ENCODE measurements at places on chromosomes 7 and 10.

DNA sequence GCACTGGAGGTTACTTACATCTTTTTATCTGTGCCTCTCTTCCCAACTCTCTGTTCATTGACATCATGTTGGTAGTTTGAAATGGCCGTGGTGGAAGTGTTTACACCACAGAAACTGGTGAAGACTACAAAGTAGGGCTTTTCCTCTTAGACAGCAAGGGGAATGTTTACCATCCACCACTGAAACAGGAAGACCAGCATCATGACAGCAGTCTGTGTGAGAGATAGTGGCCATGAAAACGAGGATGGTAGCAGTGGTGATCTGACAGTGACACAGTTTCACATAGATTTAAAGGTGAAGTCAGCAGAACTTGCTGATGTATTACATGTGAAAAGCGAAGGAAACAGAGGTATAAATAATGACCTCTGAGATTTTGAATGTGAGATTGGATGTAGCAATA, 115.7 kb downstream of the CCDC71L start:
- DNase-seq: no peak

GRCh38 chr10:348456-348855, 213.2 kb downstream of the ZMYND11 start:
- DNase-seq: no peak

DNA sequence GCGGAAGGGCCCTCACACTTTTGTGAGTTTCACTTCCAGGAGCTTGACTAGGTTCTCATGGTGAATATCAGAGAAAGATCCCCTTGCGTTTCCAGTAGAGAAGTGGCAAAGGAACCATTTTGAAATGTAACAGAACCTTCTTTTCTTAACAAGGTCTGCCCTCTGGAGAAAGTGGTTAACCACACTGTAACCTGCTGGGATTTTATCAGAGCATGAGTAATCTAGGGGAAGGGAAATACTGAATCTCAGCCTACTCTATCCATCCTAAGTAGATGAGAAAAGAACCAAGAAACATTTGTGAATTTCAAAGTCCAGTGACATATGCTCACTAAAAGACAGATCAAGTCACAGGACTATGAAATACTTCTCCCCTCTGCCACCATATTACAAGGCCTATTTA, 235.5 kb downstream of the ZEB1 start:
- DNase-seq: no peak

GRCh38 chr10:35251373-35252100, 84.8 kb upstream of the CCNY start:
- DNase-seq: no peak

- no peak for DNase-seq
These were observed 744.7 kb downstream of the KCNMA1 start for GRCh38 chr10:76892766-76893479.

DNA sequence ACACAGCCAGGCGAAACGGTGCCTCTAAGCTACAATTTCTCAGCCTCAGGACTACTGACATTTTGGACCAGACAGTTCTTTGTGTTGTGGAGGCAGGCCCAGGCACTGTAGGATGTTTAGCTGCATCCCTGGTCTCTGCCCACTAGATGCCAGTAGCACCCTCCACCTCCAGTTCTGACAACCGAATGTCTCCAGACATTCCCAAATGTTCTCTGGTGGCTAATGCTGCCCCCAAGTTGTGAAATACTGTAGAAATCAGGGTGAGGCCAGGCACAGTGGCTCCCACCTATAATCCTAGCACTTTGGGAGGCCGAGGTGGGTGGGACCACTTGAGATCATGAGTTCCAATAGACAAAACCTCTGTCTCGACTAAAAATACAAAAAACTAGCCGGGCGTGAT, 18.2 kb downstream of the HNRNPF start:
- DNase-seq: no peak

DNA sequence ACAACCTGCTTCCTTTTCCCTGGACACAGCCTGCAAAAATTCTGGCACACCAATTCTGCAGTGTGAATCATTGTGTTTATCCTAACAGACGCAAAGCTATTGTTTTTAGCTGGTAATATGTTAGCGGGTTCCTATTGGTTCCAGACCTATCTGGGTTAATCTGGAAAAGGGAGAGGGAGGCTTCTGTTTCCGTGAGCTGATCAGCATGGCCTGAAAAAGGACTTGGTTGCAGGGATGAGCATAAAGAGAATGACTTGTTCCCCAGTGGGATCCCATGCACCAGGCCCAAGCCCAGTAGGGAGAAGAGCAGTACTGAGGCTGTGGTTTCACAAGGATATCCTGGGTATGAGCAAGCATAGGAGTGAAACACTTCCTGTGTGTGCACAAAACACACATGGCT, 78.4 kb downstream of the PDE1C start:
- DNase-seq: no peak

DNA sequence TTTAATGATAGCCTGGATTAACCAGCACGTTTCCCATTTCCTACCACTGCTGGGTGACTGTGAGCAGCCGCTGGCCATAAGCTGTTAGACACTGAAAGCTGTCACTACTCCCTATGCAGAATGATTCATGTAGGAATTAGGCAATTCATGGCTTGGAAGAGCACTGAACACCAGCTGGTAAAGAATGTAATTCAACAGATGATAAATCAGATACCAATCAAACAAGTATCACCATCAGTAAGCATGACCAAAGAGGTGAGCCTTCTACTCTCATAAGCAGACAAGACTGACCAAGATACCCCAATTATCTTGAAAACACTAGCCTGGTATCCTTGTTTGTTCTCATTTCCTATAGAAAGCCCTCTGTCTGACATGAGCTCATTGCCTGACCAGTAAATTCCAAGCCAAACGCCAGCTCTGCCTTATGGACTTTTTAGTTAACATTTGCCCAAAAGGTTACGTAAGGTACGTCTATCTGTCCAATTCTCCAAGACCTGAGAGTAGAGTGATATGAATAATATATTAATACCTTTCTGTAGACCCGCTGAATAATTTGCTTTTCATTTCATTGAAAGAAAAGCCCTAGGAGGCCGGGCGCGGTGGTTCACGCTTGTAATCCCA, 127.7 kb downstream of the ELMO1 start:
- no peak for DNase-seq

GRCh38 chr7:80677629-80678028, 39.2 kb downstream of the CD36 start:
- no peak for DNase-seq

DNA sequence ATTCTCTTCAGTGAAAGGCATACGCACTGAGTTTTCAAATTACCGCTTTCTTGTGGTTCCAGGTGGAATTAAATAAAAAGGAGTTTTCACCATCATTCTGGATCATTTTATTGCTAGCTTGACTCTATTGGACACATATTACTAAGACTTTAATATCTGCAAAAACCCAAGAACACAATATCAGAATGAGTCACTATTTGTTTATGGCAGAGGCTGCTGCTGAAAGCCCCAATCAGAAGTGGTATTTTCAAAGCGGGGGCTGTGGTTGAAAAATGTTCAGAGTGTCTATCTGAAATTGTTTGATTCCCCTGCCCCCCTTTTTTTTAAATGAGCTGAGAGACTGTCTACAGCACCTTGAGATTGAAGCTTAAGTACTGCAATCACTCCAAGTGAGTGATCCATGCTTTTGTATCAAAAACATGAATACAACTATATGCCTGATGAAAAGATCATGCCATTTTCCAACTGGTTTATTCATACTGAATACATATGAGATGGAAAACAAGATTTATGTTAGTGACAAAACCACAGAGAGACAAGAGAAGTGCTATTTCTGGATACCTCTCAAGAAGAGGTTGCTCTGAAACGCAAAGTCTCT, 376.4 kb downstream of the HTR7 start:
- DNase-seq: no peak

GRCh38 chr10:120946497-120946896, 95.3 kb downstream of the WDR11 start:
- no peak for DNase-seq

DNA sequence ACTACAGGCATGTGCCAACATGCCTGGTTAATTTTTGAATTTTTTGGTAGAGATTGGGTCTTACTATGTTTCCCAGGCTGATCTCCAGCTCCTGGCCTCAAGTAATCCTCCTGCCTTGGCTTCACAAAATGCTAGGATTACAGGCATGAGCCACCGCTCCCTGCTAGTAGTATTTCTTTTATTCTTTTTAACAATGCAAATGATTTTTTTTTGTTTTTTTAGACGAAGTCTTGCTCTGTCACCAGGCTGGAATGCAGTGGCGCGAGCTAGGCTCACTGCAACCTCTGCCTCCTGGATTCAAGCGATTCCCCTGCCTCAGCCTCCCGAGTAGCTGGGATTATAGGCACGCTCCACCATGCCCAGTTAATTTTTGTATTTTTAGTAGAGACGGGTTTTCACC, 58.1 kb downstream of the SVIL start:
- no peak for DNase-seq

- no peak for DNase-seq
These were observed 145.5 kb downstream of the KLF6 start for GRCh38 chr10:3639546-3639945.

DNA sequence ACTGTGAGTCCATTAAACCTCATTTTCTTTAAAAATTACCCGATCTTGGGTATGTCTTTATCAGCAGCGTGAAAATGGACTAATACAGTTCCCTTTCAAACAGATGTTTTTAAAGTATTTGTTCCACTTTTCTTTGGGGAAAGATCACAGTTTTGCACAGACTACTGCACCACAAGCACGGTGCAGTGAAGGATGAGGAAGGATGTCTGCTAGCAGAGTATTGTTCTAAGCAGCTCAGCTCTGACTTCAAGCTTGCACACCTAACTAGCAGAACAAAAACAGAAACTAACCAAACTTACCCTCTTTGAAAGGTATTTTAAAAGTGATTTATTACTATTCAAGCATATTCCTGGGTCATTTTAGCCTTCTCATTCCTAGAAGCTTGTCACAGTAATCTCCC, 20.0 kb downstream of the THNSL1 start:
- no peak for DNase-seq

DNA sequence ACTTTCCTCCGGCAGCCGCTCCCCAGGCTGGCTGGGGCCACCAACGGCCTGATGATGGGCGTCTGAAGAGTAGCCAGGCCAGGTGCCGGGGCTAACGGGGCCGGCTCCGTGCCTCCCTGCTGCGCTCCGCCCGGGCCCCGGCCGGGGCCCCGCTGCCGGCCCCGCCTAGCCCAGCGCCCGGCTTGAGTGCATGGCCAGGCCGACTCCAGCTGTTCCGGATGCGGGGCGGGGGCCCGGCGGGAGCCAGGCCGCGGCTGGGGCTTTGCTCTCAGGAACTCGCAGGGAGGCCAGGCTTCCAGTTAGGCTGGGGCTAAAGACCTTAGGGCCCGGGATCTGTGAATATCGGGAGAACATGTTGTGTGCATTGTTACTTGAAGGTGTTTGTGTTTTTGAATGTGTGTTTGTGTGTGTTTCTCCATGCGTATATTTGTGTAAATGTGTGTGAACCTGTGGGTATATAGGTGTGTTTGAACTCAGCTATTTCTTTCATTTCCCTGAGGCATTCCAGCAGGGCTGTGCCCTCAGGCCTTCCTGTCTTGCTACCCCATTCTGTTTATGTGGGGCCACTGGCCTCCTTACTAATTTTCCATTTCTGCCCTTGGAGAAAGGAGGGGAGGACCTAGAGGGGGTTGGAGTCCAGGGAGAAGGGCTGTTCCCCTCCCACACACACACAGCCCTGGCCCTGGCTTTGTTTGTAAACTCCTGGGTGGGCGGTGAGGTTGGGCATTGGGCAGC, 1.1 kb upstream of the LBX1 start:
- no peak for DNase-seq

DNA sequence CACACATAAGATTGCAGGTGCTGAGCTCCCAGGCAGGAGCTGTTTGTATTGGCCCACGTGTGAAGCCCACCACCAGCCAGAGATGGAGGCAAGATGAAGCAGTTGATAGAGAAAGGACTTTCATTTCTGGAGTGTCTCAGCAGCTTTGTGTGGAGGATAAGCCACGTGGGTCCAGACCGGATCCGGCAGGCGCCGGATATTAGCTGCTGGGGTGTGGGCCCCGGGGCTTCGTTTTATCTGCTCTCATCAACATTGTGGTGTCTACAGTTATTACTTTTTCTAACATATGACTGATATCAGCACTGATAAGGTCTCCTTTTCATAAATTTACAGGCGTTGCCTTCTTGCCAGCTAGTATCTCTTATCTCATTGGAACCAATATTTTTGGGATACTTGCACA, 25.5 kb downstream of the SLC18A2 start:
- no peak for DNase-seq

GRCh38 chr10:73914036-73914435, 3.1 kb downstream of the PLAU start:
- DNase-seq: no peak

GRCh38 chr7:30510124-30511075, 5.8 kb upstream of the GGCT start:
- DNase-seq: no peak

- no peak for DNase-seq
These were observed 5.5 kb downstream of the IGFBP3 start for GRCh38 chr7:45915606-45916005.

- no peak for DNase-seq
These were observed 440.3 kb upstream of the FOXK1 start for GRCh38 chr7:4241791-4242190.

DNA sequence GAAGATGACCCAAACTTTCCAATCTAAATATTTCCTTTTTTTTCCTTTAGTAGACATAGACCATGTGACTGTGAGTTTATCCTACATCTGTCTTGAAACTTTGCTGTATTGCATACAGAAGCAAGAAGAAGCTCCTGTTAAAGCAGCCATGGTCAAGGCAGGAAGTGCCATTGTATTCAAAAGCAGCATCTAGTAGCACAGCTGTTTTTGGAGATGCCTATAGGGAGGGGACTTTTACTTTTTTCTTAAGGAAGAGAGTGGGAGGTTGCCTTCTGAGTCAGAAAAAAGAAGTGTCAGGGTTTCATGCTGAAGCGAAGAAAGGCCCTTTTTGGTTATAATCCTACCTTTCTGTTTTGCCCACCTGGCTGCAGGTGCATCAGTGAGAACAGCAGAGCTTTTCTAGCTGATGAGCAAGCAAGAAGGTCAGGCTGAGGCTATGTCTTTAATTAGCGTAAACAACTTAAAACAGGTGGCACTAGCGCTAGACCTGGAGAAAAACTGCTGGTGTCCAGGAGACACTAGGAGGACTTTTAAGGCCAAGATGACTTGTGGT, 234.1 kb upstream of the AGK start:
- no peak for DNase-seq

GRCh38 chr7:152081088-152081487, 55.6 kb downstream of the GALNT11 start:
- no peak for DNase-seq

- no peak for DNase-seq
These were observed 112.7 kb downstream of the TCERG1L start for GRCh38 chr10:131198843-131199242.

DNA sequence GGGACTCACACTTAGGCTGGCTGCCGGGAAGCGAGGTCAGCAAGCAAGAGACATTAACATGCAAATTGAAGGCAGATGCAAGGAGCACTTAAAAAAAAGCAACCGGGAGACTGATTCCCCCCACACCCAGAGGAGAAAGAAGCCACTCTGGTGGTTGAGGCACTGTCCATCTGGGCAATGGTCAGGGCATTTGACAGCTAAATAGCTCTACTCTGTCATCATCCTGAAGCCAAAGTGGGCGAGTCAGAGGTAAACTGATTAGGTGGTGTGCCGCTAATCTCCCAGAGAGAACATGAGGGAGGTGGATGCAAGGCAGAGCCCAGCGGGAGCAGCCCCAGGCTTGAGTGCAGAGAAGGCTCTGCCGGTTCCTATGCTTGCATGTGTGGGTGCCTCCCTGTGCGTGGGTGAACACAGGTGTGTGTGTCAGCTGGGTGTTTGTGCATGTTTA, 100.6 kb downstream of the PLXNA4 start:
- DNase-seq: no peak

GRCh38 chr10:110487411-110488331, 10.0 kb upstream of the DUSP5 start:
- no peak for DNase-seq

GRCh38 chr7:74006451-74007241, 21.3 kb upstream of the ELN start:
- no peak for DNase-seq

All from stimulated activated CD4-positive, alpha-beta T cell treated with anti-CD3 and anti-CD28 coated beads, Interleukin-1b, Interleukin-23, amount 100 ng/mL, for 1 hour (primary cell).